ENCODE measurements at places on chromosomes 7 and 10. TPM values are rescaled to one million over a fixed set of nuclear protein-coding genes. Genes with fewer than 3 reads are reported as not detected.
A peak's percentile ranks its signal among the peaks of the same experiment; 100 is the strongest.

The PPP1R3C gene
- not detected for total RNA-seq

The POM121 gene
- 55.0 TPM for total RNA-seq

The GBX1 gene
- not detected for total RNA-seq

The ZNF425 gene
- 0.67 TPM for total RNA-seq

DNA sequence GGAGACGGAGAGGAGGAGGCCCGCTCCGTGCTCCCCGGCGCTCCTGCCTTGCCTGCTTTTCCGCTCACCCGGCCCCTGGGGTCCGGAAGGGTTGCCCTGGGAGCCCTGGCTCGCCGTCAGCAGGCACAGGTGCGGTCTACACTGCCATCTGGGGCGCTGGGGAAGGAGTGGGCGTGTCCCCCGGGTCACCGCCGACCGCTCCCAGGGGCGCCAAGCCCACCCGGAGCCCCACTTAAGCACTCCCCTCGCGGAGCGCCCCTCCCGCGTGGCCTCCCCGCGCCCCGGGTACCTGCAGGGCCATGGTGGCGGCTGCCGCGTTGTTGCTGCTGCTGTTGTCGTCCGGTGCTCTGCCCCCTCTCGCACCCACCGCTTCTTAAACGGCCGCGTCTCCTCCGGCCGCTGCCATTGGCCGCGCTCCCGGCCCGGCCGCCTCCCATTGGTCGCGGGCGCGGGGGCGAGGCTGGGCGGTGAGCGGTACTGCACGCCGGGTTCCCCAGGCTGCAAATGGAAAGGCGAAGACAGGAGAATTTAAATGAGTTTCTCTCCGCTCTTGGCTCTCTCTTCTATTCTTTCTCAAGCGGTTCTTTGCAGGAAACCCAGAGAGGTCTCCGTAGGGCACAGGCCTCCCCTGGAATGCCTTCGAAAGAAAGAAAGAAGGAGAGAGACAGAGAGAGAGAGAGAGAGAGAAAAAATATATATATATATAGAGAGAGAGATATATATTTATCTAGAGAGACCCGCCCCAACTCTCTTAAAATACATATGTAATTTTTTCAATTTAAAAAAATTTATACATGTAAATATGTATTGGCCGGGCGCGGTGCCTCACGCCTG is at the start of gene ACBD7:
ACBD7 (minus strand) TSS at position 349 of the 834 bp plus-strand sequence; CDS start at position 301, 48 bp downstream.
- H3K36me3 ChIP-seq = no peaks in the 10 kb centered on the region
- peak within 1 kb of the TSS; percentile 68 for H3K27ac ChIP-seq
- peak within 1 kb of the TSS; percentile 70 for H3K4me3 ChIP-seq
- peaks cover 30% of the 10 kb centered on the region for H3K4me1 ChIP-seq
- peaks cover 11% of the 10 kb centered on the region for H3K27me3 ChIP-seq

- no peak overlapping the region for H3K27ac ChIP-seq
- H3K4me3 ChIP-seq = no peak overlapping the region
- H3K27me3 ChIP-seq = no peaks in the 10 kb centered on the region
- no peaks in the 10 kb centered on the region for H3K36me3 ChIP-seq
- H3K4me1 ChIP-seq = no peaks in the 10 kb centered on the region
Measured at GRCh38 chr10:70549962-70550458, 52.5 kb downstream of the PRF1 start.

GRCh38 chr7:1362301-1362700 is 97.0 kb downstream of the MICALL2 start:
- no peak for DNase-seq
- peaks cover 6% of the 10 kb centered on the region for H3K27me3 ChIP-seq
- no peak overlapping the region for H3K4me3 ChIP-seq

DNA sequence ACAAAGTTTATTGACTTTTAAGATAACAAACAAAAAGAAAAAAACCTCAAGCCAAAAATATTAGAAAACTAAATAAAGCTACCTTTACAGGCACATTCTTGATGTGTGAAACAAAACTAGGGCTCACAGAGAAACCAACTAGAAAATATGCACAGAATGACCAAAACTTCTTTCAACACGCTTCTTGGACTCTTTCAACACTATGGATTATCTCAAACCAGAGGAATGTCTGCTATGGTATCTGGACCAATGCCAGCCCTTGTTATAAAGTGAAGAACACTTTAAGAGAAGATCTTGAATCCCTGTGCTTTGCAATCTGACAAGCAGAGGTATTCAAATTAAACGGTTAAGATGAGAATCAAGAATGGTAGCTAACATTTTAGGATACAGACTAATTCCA is 76.6 kb downstream of the DNAJC1 start:
- no peaks in the 10 kb centered on the region for H3K27me3 ChIP-seq
- H3K36me3 ChIP-seq = peaks cover 2% of the 10 kb centered on the region
- H3K27ac ChIP-seq = no peak overlapping the region
- H3K4me3 ChIP-seq = no peak overlapping the region
- no peaks in the 10 kb centered on the region for H3K4me1 ChIP-seq
- no peak for DNase-seq

GRCh38 chr10:21950566-21950965 is 53.0 kb downstream of the DNAJC1 start:
- no peak overlapping the region for H3K4me3 ChIP-seq
- H3K4me1 ChIP-seq = peaks cover 2% of the 10 kb centered on the region
- no peak for DNase-seq
- no peaks in the 10 kb centered on the region for H3K27me3 ChIP-seq

DNA sequence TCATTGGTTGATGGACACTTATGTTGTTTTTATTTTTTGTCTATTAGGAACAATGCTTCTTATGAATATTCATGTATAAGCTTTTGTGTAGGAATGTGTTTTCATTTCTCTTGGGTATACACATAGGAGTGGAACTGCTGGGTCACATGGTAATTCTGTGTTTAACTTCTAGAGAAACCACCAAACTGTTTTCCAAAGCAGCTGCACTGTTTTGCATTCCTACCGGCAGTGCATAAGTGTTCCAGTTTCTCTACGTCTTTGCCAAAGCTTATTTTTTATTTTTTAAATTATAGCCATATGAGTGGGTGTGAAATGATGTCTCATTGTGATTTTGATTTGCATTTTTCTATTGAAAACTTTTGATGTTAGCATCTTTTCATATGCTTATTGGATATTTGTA is 51.3 kb downstream of the ADK start:
- no peak overlapping the region for H3K4me3 ChIP-seq
- peaks cover 8% of the 10 kb centered on the region for H3K36me3 ChIP-seq
- no peak for DNase-seq
- no peak overlapping the region for H3K27ac ChIP-seq
- no peaks in the 10 kb centered on the region for H3K27me3 ChIP-seq
- H3K4me1 ChIP-seq = no peaks in the 10 kb centered on the region
